NCI-H1930 (cell line): ENCODE measurements at places on chromosomes 12 and 14.
A peak's percentile ranks its signal among the peaks of the same experiment; 100 is the strongest.

GRCh38 chr14:105200074-105200473 is 19.0 kb upstream of the NUDT14 start:
- DNase-seq: no peak

DNA sequence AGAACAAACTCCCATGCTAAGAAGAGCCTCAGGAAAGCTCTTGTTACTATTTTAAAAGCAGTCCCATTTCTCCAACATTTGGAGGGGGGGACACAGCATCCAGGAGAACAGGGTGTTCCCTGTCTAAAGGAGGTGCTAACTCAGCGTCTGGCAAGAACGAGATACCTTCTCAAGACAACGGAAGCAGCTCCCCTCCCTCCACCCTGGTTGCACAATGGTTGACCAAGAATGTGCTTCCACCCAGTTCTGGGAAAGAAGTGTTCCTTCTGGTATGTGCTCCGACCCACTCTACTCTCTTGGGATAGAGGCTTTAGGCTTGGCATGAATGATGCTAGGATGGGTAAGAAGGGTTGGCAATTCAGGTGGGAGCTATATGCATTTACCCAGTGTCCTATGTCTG is 1.5 kb upstream of the KRT6A start:
- DNase-seq: no peak

DNA sequence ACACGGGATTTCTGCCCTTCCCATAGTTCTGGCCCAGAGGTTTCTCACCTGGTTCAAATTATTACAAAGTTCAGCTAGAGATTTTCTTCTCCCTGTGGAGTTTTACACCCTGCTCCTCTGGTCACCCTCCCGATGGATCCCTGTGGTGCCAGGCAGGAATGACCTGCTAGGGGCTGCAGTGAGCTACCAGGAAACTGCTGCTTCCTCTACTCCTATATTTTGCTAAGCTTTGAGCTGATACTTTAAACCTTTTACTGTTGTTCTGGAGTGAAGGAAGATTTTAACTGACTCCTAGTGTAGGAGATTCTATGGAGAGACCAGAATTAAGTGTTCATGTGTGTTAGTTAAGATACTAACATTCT is 30.4 kb upstream of the LRIG3 start:
- DNase-seq: no peak

DNA sequence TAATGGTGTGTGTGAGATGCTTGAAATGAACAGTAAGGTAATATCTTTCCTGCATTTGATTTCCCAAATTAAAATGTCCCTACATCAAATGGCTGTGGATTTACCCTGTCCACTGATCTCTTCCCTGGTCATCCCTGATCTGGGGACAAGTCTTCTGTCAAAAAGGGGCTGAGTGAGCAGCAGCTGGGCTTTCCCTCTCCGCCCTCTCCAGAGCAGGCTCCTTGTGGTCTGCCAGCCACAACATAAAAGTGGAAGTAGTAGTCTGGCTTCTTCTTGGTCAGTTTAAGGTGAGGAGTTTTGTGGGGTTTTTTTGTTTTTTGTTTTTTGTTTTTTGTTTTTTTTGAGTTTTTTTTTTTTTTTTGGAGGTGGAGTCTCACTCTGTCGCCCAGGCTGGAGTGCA is 25.2 kb upstream of the PLXNC1 start:
- DNase-seq: no peak

GRCh38 chr12:43284486-43285158 is 267.4 kb downstream of the ADAMTS20 start:
- no peak for DNase-seq

DNA sequence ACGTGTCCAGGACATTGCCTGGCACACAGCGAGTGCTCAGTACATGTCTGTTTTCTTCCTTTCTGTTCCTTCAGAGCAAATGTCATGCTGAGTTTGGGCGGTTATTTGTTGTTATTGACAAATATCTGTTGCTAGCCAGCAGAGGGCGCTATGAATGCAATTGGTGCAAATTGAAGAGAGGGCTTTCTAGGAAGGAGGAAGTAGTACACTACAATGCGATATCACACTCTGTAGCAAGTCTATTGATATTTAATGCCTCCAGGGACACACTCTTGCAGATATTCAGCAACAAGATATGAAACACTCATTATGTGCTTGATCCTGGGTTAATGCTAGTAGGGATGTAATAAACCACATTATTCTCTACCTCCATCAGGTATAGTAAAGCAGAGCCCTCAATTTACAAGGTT is 267.3 kb upstream of the SRRM4 start:
- DNase-seq: peak; percentile 35

- DNase-seq: no peak
Observed at GRCh38 chr12:53532524-53533445, 25.5 kb upstream of the NPFF start.

- no peak for DNase-seq
Observed at GRCh38 chr12:12836571-12836970, 23.4 kb downstream of the DDX47 start.

- DNase-seq: no peak
Observed at GRCh38 chr12:20436316-20436715, 68.0 kb downstream of the PDE3A start.

DNA sequence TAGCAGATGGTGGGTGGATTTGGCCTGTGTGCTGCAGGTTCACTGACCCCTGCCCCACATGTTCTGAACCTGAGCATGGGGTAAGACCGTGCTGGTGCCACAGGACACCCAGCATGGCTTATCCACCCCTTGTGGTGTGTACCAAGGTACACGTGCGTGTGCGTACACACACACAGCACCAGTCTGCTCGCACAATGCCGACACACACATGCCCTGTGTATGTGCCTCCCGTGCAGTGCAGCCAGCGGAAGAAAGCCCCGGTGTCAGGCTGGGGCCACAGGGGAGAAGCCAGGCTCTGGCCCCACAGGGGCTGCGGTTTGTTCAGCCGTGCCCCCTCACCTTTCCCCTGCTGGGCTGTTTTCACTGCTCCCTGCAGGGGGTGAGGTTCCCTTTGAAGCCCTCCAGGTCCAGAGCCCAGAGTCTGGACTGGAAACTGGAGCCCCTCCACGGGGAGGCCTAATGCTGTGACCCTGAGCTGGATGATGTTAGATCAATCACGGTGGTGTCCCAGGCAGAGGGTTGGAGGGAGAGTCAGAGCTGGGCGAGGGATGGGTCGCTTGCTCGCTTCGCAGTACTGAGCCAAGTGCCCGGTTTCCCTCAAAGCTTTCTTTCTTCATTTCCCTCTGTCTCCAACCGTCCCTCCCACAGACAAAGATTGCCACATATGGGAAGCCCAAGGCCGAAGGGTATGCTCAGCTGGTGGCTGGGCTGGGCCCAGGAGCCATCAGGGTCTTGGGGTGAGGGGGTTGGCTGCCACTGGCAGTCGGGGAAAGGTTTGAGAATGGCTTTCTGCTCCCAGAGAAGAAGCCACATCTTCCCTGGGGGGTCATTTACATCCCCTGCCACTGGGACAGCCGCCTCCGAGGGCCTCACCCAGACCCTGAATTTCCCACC is 6.2 kb downstream of the DTX1 start:
- DNase-seq: no peak

- DNase-seq: no peak
Observed at GRCh38 chr14:87547536-87547935, 445.4 kb downstream of the GALC start.

DNA sequence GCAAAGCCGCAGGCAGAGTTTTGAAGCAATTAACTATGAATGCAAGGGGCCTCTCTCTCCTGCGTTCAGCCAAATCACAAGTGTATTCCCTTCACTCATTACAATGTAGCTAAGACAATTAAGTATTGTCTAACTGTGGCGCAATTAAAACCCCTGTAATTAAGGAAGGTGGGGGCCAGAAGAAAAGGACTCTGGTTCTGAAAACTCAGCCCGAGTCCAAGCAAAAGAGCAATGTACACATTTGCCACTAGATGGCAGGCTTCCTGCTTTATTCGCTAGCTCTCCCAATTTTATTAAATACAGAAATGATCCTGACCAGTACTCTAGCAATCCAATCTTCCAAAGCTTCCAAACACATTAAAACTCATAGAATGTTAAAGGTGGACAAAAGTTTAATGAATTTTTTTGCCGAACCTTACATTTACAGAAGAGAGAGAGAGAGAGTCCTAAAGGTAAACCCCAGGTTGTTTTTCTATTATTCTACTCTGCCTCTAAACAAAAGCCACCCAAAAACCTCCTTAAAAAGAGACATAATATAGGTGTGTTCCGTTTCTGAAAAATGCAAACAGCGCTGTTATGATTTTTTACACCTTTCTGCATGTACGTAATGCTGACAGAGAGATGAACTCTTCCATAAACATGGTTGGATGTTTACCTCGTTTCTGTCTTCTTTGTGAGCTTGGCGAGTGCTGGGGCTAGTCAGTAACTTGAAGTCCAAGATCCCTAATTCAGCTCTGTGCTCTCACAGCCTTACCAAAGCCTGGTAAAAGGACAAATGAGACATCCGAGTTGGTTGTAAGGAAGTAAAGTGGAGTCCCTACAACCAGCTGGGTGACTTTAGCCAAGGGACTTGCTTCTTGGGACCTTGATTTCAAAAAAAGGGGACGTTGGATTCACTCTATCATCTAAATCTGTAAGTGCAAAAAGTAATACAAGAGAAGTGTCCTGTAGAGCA is 50.9 kb upstream of the VASH1 start:
- DNase-seq: peak; percentile 31

- DNase-seq: no peak
Observed at GRCh38 chr12:19819231-19819630, 379.9 kb downstream of the AEBP2 start.

GRCh38 chr12:115949675-115950074 is 327.8 kb downstream of the MED13L start:
- DNase-seq: no peak

- DNase-seq: no peak
Observed at GRCh38 chr12:113907446-113908180, 58.5 kb downstream of the RBM19 start.

- DNase-seq: no peak
Observed at GRCh38 chr12:110271015-110271414, 10.0 kb upstream of the ATP2A2 start.

GRCh38 chr12:43884683-43885410 is 49.0 kb downstream of the TMEM117 start:
- DNase-seq: no peak

- no peak for DNase-seq
Observed at GRCh38 chr12:99454539-99455172, 192.9 kb upstream of the GARIN6 start.

DNA sequence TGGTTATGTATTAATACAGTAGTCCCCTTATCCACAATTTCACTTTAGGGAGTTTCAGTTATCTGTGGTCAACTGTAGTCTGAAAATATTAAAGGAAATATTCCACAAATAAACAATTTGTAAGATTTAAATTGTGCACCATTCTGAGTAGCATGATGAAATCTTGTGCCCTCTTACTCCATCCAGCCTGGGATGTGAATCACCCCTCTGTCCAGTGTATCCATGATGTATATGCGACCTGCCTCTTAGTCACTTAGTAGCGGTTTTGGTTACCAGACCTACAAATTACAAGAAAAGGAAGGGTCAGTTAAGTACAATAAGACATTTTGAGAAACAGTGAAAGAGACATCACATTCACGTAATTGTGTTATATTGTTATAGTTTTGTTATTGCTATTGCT is 39.9 kb upstream of the MDGA2 start:
- DNase-seq: no peak

GRCh38 chr12:131564845-131565244 is 146.0 kb upstream of the SFSWAP start:
- DNase-seq: peak; percentile 20

GRCh38 chr14:41385797-41386196 is 220.9 kb upstream of the LRFN5 start:
- no peak for DNase-seq

DNA sequence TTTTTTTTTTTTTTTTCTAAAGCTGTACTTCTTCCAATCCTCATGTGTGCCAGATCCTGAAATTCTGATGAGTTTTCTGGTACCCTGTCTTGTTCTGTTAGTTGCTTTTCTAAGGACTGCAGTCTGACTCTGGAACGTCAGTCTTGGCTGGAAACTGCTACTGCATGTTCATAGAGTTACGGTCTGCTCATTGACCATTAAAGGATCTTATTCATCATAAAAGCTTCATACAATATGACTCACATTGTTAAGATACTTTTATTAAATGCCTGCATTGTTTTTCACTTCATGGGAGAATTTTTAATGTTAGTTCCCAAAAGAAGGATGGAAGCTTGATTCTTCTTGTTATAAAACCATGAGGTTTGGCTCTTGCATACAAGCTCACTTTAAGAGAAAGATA is 233.6 kb downstream of the SYT10 start:
- no peak for DNase-seq

DNA sequence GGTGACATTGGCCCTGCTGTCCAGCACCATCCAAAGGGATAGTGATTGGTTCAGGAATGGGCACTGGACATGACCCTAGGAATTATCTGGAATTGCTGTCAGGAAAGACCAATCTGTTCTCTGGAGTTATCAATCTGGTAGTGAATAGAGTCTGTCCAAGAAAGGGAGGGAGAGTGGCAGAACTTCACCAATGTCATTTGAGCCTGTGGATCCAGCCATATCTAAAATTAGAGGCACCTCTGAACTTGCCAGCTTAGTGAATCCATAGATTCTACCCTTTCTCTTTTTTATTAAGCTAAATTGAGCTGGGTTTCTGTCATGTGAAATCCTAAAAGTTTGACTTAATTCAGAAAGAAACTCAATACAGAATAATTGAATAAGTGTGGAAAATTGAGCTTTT is 93.9 kb downstream of the NKX2-1 start:
- no peak for DNase-seq

GRCh38 chr14:47935332-47935731 is 259.9 kb upstream of the MDGA2 start:
- DNase-seq: no peak

GRCh38 chr12:53972152-53972702 is 699 bp upstream of the HOXC11 start:
- no peak for DNase-seq

- DNase-seq: no peak
Observed at GRCh38 chr14:63656194-63656593, 14.5 kb upstream of the WDR89 start.

DNA sequence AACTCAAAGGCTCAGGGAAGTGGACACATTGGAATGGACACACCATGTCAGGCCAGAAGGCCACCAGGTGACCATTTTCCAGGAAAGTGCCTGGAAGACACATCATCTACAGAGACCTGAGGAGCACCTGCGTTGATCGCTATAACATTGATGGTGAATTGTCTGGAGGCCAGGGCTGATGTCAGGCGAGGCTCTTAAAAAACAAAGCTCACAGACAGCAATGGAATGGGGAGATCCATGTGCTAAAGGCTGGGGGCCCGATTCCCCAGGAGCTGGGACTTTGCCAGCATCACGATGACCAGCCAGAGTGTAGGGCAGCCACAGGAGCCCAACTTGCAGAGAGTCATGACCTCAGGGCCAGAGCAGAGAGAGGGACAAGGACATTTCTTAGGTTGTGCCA is 30.3 kb downstream of the DIO3 start:
- DNase-seq: no peak

DNA sequence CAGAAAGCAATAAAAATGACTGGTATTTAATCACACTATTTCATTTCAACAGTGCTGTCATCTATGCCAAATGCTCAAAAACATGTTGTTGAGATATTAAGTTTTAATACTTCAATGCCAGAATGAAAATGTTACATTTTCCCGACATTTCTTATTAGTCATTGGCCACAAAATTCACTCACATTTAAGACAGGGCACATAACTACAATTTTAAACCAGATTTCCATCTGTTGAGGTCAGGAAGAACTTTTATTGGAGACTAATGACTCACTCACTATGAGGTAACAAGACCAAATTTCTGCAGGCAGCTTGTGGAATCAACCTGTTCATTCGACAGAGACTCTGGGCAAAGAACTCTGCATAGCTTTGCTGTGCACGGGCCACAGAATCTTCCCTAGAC is 36.8 kb downstream of the PPTC7 start:
- no peak for DNase-seq

GRCh38 chr12:1920436-1920835 is 2.0 kb upstream of the CACNA2D4 start:
- DNase-seq: no peak
